ENCODE measurements at places on chromosomes 3 and 15.

DNA sequence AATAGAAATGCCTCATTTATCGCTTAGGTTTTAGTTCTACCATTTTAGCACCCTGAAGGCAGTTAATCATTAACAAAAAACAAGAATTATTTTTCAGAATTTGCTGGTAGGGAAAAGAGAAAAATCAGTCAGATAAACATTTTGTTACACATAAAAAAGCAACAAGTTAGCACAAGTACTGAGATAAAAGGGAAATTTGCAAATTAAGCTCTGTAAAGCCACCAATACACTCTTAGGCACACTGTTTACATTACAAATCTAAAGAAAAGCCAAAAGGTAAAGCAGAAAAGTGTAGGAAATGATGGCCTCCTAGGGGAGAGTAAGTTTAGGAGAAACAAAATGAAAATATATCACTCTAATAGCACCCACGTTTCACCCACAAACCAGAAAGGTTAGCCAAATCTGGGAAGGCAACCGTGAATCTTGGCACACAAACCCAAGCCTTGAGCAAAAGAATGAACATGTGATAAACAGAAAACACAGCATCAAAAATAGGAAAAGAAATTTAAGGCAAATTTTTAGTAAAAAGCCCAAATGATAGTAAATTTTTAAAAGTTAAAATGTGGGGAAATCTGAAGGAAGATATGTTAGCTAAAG lies 1.6 kb upstream of the SATB1 start:
- no peak for DNase-seq

- DNase-seq, result no peak
Measured at GRCh38 chr3:150723946-150724345, 20.2 kb upstream of the ERICH6 start.

- DNase-seq, result peak; percentile 8
Measured at GRCh38 chr3:82088749-82089148, 327.3 kb upstream of the GBE1 start.

DNA sequence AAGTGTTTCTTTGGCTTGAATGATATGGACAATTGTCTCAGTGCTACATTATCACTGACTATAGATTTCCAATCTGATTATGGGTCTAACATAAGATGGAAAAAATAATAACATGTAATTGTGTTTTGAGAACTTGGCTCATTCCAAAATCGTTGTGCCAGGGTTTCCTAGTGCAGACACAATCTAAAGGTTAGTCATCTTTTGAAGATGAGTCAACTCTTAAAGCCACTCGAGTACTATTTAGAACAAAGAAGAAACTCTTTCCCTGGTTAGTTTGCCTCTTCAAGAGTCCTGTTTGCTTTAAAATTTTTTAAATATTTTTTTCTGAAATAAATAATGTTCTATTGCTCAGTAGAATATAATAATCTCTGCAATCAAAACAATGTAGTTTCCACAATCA lies 301.0 kb downstream of the CADM2 start:
- no peak for DNase-seq

DNA sequence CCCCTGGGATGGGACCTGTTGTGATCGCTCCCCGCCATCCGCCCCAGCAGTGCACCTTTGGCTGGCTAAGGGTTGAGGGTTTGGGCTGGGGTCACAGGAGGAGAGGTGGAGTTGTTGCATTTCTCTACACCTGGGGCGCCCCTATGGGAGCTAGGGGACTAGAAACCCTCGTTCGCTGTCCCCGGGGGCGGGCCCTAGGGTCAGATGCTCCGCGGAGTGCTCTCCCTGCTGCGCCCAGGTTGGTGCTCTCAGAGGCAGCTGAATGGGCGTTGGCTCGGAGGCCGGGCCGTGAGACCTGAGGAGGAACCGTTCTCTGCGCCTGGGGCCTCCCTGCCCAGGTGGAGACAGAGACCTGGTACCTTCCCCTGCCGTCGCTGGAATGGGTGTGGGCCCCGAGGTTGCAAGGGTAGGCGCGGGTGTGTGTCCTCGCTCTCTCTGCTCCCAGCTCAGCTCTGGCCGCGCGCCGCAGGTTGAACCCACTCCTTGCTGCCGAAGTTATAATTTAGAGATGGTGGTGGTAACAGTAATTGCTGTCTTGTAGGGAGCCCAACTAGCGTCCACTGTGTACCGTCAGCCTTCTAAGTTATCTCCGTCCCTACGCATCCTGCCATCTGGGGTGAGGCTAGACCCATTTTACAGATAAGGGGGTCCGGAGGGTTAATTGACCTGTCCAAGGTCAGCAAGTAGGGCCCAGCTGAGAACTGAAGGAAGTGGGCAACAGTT lies 965 bp downstream of the FLNB start:
- peak; percentile 61 for DNase-seq

DNA sequence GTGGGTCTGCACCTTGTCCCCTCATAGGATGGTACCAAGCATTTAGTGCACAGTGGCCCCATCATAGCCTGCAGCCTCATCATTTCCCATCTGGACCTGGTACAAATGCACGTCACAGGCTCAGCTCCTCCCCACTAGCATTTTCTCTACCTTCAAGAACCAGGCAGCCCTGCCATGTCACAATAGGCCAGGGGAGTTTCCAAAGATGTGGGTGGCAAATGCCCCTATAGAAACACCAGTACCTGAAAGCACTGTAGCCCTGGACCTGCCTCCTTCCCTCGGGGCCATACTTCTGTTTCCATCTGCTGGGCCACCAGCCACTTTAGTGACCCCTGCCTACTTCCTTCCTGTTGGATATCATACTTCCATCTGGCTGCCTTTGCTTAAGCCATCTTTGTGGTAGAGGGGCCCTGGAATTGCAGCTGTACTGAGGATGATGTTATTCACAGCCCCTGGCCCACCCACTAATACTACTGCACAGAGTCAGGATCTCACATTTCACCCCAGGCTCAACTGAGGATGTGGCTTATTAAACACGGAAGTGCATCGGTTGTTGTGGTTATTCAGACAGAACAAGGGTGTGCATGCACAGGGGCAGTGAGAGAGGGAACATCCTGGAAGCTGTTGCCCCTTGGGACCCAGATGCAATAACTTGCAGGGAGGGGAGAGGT lies 3.8 kb downstream of the TCTA start:
- peak; percentile 53 for DNase-seq

All from GM10248 (cell line).